ENCODE measurements at places on chromosomes 5 and 9.

DNA sequence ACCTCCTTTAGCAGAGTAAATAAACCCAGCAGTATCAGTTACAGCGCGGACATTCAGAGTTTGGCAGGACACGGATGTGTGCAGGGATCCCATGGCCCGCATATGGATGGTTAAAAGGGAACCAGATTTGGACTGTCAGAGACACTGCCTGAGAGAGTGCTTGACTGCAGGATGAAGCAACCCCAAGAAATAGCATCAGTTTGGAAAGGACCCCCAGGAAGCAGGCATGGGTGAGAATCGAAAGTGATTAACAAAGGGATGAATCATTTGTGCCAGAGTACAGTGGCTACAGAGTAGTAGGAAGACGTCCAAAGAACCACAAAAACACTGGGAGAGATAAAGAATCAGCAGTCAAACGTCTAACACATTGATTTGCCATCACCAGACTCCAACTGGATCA is 5.5 kb downstream of the C7 start:
- no peak for DNase-seq

DNA sequence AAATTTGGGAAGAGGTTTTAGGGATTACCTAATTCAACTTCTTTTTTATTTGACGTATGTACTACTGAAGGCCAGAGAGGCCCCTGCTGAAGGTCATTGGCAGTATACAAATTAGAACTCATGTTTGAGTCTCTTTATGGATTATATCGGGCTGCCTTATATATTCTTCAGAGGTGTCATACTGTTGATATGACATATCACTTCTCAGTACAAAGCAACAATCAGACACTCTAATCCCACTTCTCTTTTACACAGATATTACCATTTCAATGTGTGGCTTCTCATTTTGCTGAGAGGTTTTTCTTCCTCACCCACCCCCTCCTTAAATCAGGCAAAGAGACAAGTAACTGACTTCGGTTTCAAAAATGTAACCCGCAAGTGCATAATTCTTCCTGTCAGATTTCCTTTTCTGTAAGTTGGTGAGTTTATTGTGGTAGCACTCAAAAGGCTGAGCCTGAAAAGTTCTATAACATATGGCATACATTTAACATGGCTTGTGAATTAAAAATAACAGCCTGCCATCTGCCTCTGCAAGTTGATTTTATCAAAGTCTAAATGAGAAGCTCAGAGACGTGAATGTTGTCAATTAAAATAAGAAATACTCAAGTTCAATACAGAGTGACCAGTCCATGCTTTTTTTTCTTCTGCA is 163.6 kb upstream of the RORB start:
- no peak for DNase-seq

DNA sequence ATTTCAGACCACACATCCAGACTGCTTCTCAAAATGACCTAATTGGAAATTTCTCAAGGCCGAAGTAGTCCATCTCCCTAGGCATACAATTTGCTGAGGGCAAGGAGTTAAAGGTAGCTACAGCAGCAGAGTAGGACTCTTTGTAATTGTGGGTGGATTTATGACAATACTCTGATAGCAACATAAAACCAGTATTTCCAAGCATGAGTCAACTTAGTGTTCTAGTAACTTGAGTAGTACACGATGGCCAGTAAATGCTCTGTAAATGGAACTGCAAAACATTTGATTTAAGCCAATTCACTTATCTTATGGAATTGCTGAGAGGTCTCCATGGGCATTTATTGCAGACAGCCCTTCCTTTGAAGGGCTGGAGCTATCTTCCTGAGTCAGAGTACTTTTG is 352.2 kb downstream of the PLK2 start:
- no peak for DNase-seq

DNA sequence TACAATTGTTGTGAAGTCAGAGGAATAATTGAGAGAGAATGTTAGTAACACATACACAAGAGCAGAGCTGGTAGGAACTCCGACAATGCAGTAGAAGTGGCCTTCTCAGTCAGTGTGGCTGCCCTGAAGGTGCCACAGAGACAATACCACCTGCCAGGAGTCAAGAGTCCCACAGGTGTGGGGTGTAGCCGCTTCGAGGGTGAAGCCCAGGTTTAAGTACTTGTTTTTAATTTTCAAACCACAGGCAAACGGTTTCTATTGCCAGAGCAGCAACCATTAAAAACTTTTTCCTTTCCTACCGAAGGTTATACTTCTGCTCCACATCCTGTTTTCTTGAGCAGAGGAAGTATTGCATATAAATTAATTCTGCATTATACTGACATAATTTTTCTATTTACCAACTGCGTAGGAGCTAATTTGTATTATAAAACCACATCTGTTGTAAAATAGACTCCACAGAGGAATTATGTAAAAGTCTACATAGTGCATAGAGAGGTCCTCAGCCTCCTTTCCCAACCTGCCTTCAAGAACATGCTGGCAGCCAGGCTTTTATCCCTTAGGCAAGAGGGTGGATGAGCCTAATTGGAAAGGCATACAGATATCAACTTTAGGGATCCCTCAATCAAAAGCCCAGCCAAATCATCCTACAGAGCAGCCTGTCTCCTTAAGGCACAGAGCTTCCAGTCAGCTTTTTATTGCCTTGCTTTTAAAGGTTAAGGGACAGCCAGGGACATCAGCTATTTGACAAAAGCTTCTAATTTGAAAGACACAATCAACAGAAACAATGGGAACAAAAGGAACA is 12.9 kb upstream of the ACTBL2 start:
- DNase-seq: no peak

- no peak for DNase-seq
These were observed 3.5 kb downstream of the ALDH7A1 start for GRCh38 chr5:126591549-126591948.

- DNase-seq: no peak
These were observed 347 bp upstream of the OLFML2A start for GRCh38 chr9:124776618-124776953.

DNA sequence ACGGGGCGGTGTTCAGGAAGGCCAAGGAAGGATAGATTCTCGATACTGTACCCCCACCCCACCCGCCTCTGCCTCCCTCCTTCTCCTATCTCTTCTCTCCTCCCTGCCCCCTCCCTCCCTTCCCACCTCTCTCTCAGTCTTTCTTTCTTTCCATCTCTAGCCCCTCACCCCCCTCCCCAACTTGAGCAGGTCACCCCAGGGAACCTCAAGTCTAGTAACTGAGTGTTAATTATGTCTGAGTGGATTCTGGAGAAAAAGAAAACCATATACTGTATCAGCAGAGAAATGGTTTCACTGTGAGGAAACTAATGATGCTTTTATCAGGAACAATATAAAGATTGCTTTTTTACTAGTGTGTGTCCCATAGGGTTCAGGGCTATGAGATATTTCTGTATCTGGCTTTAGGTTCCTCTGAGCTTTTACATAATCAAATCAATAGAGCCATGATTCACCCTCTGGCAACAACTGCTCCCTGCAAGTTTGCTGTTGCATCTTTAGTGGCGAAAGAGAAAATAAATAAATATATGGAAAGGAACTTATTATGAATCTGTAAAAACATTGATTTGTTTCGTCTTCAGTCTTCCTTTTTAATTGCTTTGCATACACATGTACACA is 639.7 kb downstream of the CCDC171 start:
- DNase-seq: no peak

GRCh38 chr5:61318376-61318775 is 13.7 kb upstream of the ZSWIM6 start:
- no peak for DNase-seq

- no peak for DNase-seq
These were observed 1.7 kb downstream of the CBY3 start for GRCh38 chr5:179679014-179679674.

DNA sequence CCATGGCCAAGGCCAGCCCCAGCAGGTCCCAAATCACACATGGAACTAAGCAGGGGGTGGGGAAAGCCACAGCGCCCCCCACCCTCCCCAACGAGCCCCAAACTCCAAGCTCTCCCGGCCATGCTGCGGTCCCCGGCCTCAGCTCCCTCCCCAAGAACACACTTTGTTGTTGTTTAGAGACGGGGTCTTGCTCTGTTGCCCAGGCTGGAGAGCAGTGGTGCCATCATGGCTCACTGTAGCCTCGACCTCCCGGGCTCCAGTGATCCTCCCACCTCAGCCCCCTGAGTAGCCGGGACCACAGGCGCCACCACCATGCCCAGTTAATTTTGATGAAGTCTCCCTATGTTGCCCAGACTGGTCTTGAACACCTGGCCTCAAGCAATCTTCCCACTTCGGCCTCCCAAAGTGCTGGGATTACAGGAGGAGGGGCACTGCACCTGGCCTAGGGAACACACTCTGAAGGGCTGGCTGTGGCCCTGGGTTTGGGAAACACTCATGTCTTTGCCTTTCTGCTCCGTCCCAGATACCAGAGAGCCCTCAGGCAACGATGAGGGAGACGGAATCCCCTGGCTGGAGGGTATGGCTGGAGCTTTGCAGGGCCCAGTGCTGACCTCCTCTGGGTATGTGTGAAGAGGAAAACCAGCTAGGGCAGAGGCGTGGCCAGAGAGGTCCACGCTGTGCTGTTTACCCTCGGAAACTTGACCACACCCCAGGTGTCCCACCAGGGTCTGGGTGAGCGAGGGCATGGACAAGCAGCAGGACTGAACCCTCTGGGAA is 53.2 kb upstream of the UBAC1 start:
- no peak for DNase-seq

DNA sequence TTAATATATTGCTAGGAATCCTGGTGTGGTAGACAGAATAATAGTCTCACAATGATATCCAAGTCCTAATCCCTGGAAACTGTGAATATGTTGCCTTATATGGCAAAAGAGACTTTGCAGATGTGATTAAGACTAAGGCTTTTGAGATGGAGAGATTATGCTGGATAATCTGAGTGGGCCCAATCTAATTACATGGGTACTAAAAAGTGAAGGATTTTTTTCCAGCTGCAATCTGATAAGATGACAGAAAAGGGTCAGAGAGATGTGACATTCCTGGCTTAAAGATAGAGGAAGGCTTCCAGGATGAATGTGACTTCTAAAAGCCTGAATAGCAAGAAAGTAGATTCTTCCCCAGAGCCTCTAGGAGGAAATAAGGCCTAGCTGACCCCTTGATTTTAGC is 80.7 kb upstream of the MPDZ start:
- DNase-seq: no peak
